ENCODE measurements at places on chromosomes 1 and 21.

DNA sequence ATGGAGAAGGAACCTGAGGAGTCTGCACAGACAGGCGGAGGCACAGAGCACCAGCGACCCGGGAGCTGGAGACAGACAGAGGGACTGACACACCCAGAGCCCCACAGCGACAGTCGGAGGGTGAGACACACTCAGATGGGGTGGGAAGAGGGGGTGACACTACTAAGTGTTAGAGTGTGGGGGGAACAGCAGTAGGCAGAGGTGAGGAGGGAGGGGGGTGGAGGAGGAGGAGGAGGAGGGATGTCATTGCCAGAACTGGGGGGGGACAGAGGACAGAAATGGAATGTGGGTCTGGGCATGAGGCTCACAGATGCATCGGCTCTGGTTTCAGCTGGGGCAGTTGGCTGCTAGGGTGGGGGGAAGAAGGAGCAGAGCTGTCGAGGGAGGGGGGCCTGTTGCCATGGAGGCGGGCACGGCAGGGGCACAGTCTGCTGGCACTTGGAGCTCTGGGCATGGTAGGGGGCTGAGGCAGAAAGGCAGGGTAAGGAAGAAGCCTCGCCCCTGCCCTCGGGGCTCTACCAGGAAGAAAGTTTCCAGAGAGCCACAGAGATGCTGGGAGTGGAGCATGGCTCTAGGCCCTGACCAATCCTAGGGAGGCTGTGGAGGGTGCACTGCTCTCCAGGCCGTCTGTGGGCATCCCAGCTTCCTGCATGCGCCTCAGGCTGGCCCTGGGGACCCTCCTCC lies 37.3 kb downstream of the AHDC1 start:
- no peak for DNase-seq

DNA sequence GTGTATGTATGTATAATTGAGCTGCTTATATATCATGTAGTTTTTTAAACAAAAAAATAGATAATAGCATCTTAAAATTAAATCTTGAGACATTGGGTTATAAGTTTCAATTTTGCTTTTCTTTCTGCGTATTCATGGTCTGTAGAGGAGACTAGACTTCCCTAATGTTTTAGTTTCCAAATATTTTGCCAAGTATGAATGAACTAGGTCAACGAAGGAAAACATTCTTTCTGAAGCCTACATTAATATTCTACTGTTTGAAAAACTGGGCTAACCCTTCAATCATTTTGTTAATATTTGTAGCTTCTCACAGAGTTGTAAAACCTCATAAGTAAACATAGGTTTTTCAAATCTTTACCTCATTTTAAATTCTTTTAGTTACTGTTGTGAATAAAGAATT lies 592.7 kb downstream of the USP25 start:
- no peak for DNase-seq

DNA sequence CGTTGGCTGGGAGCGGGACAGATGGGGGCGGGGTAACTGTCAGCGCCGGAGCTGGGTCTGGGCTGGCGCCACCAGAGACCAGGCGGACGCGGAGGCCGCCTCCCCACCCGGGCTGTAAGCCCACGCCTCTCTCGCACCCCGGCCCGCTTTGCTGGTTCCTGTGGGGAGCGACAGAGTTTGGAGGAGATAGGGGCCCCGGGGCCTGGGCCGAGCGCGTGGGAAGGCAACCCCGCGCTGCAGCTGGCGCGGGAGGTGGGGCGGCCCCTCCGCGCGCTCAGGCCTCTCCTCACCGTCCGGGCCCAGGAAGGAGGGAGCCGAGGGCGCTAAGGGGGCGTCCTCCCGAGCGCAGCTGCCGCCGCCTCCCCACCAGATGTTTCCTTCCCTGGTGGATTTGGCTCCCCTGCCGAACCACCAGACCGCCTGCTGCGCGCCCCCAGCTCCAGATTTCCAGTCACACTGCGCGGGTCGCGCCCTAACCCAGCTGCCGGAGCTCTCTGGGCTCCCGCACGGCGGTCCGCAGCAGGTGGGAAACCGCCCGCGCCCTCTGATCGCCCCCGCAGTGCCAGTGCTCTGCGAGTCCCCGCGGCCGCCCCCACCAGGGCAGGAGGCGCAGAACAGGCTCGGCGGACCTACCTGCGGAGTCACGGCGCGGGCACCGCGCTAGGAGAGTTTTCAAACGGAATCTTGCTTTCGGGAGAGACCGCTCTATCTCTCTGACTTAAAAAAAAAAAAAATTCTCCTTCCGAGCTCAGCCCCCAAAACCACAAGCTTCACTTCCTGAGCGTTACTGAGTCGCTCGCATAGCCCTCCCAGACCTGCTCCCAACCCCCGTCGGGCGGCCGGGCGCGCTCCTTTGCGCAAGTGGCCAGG lies 1.1 kb downstream of the GFI1 start:
- DNase-seq = peak; percentile 78

DNA sequence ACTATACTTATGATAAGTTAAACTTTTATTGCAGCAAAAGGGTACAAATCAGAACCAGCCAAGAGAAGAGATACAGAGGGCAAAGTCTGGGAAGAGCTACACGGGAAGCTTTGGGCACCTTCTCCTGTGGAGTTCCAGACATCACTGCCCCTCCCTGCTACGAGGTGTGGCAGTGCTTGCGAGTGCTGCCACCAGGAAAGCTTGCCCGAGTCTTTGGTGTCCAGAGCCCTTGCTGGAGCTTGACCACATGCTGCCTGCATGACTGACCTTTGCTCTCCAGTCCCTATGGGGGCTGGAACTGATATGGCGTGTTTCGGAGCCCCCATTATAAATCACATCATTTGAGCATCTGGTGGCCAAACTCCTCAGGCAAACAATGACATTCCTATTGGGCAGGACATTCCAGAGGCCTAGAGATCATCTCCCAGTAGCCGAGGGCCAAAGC lies 23.4 kb downstream of the PLEKHO1 start:
- DNase-seq = no peak

DNA sequence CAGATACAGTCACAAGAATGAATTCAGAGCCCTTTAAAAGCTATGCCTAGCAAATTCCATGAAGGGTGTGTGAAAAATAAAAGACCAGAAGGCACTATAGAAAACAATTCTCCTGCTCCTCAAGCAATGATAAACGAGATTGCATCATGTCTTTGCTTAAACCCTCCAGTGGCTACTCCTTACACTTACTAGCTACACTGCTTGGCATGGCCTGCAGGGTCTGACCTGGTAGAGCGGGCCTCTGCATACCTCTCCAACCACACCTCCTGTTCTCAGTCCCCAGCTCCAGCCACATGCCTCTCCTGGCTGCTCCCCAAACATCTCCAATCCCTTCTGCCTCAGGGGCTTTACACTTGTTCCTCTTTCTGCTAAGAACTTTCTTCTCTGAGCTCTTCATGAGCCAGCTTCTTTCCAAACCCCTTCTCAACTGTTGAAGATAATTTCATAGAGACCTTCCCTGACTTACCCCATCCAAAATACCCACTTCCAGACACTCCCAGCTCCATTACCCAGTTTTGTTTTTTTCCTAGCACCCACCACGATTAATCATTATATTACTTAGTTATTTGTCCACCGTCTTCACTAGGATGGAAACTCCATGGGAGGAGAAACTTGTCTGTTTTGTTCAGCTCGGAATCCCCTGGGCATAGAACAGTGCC lies 11.2 kb upstream of the CREG1 start:
- DNase-seq = no peak

GRCh38 chr21:15870819-15871218 lies 141.0 kb downstream of the USP25 start:
- DNase-seq = peak; percentile 13

GRCh38 chr1:19425646-19426239 lies 59.6 kb downstream of the CAPZB start:
- DNase-seq = no peak

GRCh38 chr1:85406081-85406480 lies 58.9 kb downstream of the DDAH1 start:
- DNase-seq = no peak

- DNase-seq = no peak
Observed at GRCh38 chr1:234839663-234840062, 229.7 kb upstream of the IRF2BP2 start.

DNA sequence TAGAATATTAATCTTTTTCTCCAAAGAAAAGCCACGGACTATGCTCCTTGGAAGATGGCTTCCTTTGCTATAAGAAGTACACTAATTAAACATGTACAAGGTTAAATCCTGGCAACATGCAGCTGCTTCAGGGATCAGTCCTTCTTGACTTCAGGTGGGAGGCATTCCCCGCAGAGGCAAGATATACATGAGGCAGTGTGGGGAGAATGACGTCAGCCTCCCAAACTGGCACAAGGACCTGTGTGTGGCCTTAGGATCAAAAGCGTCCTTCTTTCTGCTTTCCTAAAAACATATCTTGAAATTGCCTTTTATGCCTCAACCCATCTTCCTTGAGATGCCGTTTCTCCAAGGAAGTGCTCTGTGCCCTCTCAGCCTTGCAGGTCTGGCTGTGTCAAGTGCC lies 90.3 kb downstream of the WLS start:
- no peak for DNase-seq

DNA sequence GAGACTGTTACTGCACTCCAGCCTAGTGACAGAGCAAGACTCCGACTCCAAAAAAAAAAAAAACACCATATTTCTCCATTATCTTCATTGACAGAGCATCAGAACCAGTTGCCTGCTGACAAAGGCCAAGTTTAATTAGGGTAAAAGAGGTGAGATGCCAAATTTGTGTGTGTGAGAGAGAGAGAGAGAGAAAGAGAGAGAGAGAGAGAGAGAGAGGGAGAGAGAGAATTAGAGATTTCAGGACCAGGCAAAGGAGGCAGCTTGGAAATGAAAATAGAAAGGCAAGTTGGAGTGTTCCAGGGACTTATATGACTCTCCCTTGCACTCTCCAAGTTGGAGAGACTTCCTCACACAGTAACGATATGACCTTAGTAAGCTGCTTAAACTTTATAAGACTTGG lies 24.3 kb upstream of the UAP1 start:
- no peak for DNase-seq

DNA sequence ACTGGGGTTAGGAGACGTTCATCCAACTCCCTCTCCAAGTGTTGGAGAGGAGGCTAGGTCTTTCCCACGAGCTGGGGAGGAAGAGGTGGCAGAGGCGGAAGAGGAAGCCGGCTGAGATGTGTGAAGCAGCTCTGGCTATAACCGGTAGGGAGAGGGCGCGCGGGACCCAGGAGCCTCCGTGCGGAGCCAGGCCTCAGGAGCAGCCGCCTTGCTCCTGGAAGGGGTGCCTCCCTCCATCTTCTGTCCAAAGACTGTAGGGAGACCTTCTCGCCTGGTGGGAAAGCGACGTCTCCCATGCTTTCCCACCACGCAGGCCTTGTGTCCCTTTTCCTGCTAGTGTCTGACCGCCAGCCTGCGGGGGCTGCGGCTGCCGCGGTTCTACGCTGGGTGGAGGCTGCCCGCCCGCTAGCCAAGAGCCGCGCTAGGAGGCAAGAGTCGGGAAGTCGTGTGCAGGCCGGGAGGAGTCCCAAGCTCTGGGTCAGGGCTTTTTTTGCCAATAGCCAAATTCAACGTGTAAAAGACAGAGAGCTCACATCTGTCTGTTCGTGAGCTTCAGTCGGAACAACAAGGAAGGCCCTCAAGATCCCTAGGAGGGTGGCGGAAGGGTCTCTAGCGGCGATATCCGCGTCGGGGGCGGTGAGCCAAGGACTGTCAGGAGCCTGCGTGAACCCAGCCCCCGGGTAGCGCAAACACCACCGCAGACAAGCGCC lies 8.4 kb upstream of the NBPF11 start:
- no peak for DNase-seq

DNA sequence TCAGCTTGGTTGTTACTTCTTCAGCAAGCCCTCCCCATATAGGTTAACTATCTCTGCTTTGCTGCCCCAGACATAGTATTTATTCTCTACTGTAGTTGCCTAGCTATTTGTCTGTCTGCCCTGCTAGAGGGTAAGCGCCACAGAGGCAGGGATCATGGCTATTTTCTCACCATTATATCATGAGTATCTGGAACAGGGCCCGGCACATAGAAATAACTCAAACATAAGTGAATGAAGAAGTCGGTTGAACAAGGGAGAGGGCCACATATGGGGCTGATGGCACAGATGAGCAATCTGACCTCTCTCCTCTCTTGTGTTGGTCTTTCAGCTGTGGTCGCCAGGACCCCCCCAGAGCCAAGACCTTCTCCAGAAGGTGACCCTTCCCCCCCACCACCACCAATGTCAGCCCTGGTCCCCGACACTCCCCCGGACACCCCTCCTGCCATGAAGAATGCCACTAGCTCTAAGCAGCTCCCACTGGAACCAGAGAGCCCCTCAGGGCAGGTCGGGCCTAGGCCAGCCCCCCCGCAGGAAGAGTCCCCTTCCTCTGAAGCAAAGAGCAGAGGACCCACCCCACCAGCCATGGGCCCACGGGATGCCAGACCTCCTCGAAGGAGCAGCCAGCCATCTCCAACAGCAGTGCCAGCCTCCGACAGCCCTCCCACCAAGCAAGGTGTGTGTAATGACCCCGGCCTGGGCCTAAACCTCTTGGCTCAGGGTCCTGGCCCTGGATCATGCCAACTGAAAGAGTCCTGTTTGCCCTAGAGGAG lies 14.9 kb downstream of the MAP7D1 start:
- no peak for DNase-seq

GRCh38 chr1:32714277-32714676 lies 11.7 kb upstream of the SYNC start:
- no peak for DNase-seq

- no peak for DNase-seq
Observed at GRCh38 chr1:75472971-75473603, 137.8 kb downstream of the SLC44A5 start.

GRCh38 chr1:31498376-31499040 lies 77.8 kb upstream of the TINAGL1 start:
- DNase-seq = no peak

DNA sequence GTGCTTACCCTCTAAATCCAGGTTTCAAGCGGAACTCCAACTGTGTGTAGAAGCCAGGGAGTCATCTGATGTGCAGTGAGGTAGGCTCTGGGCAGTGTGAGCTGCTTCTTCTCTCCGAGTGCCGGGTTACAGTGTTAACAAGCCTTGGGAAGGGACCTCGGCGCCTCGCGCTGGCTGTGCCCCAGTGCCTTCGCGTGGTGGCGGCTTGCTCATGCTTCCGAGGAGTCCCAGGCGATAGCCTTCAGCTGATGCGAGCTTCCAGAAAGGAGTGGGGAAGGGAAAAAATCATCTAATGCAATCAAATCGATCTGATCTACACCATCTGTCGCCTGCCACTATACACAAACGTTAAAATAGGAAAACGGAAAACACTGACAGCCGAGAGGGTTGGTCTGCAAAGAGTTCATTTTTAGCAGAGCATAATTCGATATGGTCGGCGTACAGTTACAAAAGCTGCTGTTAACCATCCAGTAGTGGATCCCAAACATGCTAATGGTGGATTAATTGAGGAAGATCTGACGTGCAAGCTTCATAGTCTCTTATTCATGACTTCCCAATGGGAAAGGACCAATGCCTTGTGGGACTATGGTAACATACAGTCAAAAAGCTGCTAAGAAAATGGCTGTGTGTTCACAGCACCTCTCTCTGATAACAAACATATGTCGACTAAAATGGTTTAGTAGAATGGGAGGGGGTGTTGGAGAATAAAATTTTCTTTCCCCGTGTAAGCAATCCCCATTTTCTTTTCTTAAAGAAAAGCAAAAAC lies 128.7 kb upstream of the DPYD start:
- DNase-seq = no peak

GRCh38 chr1:246579818-246580217 lies 13.6 kb downstream of the CNST start:
- DNase-seq = peak; percentile 48

All from GM13976 (cell line).